ENCODE measurements at places on chromosomes 12 and 14.

DNA sequence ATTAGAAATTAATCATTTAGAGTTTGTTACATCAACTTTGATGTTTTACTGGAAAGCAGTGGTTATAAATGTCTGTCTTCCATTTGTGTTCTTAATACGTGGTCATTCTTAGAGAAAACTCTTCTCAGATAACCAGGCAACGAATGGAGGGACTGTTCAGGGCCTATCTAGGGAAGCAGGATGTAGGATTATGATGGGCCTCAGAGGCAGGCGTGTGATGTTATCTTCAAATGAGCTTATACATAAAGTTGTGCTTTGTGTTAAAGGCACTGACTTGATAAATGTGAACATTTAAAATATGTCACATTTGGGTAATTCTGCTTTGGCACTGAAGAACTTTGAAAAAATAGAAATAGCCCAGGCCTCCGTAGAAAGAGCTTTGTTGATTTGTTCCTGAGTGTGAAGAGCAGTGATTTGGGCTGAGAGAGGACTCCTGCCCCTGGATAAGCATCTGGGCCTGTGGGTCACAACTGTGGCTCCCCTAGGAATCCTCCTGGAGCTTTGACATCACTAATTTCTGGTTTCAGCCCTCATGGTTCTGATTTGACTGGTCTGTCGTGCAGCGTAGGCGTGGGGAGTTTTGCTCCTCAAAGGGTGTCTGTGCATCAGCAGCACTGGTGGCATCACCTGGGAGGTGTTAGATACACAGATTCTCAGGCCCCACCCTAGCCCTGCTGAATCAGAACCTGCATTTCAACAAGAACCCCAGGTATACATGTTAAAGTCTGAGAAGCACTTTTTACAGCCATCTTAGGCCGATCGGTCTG, 55.4 kb downstream of the SAMD4A start:
- H3K4me1 ChIP-seq, result peaks cover 19% of the 10 kb centered on the region
- H3K27me3 ChIP-seq, result no peaks in the 10 kb centered on the region
- no peak overlapping the region for H3K27ac ChIP-seq
- H3K36me3 ChIP-seq, result no peaks in the 10 kb centered on the region
- DNase-seq, result no peak

- no peaks in the 10 kb centered on the region for H3K27me3 ChIP-seq
- DNase-seq, result peak; percentile 100
- H3K4me1 ChIP-seq, result peaks cover 6% of the 10 kb centered on the region
- H3K36me3 ChIP-seq, result peaks cover 15% of the 10 kb centered on the region
These were observed at the start of gene WDR89 for GRCh38 chr14:63641473-63642228. Gene WDR89 (minus strand): TSS chr14:63641871. CDS start chr14:63599942, 41,929 bp downstream.

GRCh38 chr12:126355346-126355745, 1290.1 kb downstream of the AACS start:
- H3K36me3 ChIP-seq, result no peaks in the 10 kb centered on the region
- peaks cover 5% of the 10 kb centered on the region for H3K4me1 ChIP-seq
- H3K27me3 ChIP-seq, result no peaks in the 10 kb centered on the region
- no peak overlapping the region for H3K4me3 ChIP-seq
- DNase-seq, result no peak

DNA sequence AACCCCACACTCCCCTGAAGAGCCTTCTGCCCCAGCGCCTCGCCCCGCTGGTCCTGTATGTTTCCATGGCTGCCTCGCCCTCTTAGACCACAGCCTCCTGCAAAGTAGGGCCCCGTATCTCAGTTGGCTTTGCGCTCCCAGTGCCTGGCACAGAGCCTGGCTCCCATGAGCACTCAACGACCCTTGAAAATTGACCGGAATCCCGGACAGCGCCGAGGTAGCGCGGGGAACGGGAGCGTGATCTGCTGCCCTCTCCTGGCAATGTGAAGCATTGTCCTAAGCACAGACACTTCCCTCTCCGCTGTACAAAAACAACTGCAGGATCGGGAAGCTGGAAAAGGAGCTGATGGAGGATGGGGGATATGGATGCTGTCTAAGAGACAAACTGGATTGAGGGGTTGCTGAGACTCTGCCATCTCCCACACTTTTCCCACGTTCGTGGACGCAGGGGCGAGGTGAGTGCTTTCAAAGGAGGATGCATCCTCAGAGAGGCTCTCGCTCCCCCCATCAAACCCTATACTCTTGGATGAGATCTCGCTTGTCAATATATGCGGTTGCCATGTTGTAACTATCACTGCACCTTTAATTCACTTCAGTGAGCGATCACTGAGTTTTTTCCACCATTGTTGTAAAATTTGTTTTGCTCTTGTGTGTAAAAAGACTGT, 10.7 kb upstream of the FKBP4 start:
- no peak for DNase-seq
- H3K36me3 ChIP-seq, result no peaks in the 10 kb centered on the region
- H3K4me3 ChIP-seq, result no peak overlapping the region
- H3K27ac ChIP-seq, result no peak overlapping the region

GRCh38 chr14:63910583-63911363, 58.0 kb downstream of the SYNE2 start:
- H3K4me1 ChIP-seq, result peaks cover 11% of the 10 kb centered on the region
- H3K27me3 ChIP-seq, result no peaks in the 10 kb centered on the region
- no peaks in the 10 kb centered on the region for H3K36me3 ChIP-seq
- no peak overlapping the region for H3K4me3 ChIP-seq

DNA sequence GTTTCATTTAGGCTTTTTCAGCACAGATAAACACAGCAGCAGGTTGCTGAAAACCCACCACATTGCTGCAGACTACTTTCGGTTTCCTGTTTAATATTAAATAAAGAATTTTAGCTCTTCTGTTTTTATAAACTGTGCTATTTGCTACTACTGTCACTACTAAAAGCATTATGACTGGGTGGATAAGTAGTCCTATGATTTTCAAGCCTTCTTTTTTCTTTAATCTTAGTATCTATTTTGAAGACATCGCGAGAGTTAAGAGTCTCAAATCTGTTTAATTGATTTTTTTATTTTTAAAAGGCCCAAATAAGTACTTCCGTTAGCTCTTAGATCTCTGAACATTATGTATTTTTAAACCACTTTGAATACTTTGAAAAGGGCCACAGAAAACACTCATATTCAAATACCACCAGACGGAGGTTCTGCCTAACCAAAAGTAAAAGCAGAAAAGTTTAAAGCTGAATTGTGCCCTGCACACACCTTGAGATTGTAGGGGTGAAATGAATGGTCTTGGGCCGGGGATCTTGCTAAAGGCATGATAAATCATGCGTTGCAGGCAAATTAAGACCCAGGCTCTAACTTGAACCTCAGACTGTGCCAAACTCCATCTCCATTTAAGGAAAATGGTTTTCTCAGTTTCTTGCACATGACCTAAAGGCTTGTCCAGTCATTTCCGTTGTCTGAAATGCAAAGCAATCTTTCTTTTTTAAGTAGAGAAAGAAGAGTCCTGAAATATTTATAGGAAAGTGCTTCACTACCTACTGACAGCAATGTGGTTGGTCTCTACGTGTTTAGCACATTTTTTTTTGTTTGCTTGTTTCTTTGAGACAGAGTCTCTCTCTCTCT, 13.6 kb upstream of the FOXN3 start:
- H3K4me1 ChIP-seq, result peaks cover 54% of the 10 kb centered on the region
- no peaks in the 10 kb centered on the region for H3K27me3 ChIP-seq
- no peak for DNase-seq
- no peak overlapping the region for H3K4me3 ChIP-seq

GRCh38 chr14:75236467-75236866, 42.2 kb upstream of the FOS start:
- peak overlapping the region; percentile 5 for H3K27ac ChIP-seq
- H3K4me3 ChIP-seq, result no peak overlapping the region
- peaks cover 13% of the 10 kb centered on the region for H3K4me1 ChIP-seq
- H3K27me3 ChIP-seq, result no peaks in the 10 kb centered on the region
- H3K36me3 ChIP-seq, result no peaks in the 10 kb centered on the region
- no peak for DNase-seq

DNA sequence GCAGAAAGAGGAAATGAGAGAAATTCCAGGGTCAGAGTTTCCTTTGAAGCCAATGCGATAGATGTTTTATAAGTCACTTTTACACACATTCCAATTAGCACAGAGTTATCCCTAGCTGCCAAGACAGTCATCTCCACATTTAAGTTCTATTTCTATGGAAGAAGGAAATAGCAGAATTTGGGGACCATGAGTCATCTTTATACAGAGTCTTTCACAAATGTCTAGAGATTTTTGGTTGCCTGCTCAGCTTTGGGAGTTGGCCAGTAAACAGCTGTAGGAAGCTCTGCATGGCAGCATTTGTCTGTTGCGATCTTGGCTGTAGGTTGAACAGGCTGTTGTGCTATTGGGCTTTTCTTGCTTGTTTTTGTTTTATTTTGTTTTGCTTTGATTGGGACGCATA, 884.3 kb downstream of the GALC start:
- H3K4me3 ChIP-seq, result no peak overlapping the region
- H3K27me3 ChIP-seq, result no peaks in the 10 kb centered on the region
- H3K27ac ChIP-seq, result no peak overlapping the region

Measured in RWPE2 (cell line).